ENCODE measurements at places on chromosomes 4 and X.

- DNase-seq, result no peak
These were observed 855 bp downstream of the GPRASP2 start for GRCh38 chrX:102712981-102713625.

GRCh38 chr4:55993994-55994663 lies 45.4 kb downstream of the CEP135 start:
- DNase-seq, result no peak

GRCh38 chrX:119382606-119383005 lies 16.5 kb upstream of the SLC25A43 start:
- no peak for DNase-seq

- no peak for DNase-seq
These were observed 727.6 kb downstream of the TRAM1L1 start for GRCh38 chr4:116357758-116358157.

GRCh38 chr4:88320780-88321373 lies 36.5 kb upstream of the PPM1K start:
- peak; percentile 7 for DNase-seq

DNA sequence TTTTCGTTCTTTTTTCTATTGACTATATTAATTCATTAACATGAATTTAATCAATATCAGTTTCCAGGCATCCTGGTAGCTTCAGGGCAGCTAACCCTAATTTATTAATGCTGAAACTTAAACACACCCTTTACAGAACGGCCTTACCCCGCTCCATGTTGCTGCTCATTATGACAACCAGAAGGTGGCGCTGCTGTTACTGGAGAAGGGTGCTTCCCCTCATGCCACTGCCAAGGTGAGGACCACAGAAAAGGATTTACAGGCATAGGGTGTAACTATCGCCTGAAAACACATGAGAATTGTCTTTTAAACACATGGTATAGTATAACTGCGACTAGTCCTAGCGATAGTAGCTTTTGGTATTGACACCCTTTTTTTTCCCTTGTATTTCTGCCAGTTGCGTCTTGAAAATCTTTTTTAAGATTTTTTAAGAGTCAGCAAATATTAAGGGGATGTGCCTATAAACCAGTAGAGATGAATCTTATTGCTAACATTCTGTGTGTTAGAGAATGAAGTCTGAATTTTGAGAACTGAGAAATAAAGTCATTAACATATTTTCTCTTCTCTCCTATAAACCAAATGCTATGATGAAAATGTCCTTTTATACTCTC lies 229.0 kb downstream of the ANK2 start:
- DNase-seq, result peak; percentile 33

DNA sequence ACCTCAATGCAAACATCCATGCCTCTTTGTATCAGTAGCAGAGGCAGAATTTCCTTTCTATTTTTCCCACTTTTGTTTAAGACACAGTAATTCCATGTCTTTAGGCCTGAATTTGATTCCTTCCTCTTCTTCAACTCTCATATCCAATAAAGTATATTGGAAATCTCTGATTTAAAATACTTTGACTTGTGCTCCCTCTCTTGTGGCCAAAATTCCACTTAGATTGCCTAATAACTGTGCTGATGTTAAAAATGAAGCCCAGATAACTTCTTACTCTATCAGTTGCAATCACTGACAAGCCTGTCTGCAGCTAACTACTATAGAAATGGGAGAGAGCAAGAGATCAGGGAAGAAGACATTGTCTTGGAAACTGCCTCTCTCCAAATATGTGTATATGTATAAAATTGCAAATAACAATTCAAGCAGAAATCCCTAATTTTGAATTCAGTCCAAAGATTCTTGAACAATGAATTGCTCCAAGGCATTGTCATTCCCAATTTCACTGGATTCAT lies 163.5 kb upstream of the SPIN4 start:
- DNase-seq, result no peak

GRCh38 chrX:18810416-18810815 lies 103.0 kb downstream of the PPEF1 start:
- no peak for DNase-seq

GRCh38 chrX:12974305-12974795 lies 560 bp upstream of the TMSB4X start:
- DNase-seq, result no peak

DNA sequence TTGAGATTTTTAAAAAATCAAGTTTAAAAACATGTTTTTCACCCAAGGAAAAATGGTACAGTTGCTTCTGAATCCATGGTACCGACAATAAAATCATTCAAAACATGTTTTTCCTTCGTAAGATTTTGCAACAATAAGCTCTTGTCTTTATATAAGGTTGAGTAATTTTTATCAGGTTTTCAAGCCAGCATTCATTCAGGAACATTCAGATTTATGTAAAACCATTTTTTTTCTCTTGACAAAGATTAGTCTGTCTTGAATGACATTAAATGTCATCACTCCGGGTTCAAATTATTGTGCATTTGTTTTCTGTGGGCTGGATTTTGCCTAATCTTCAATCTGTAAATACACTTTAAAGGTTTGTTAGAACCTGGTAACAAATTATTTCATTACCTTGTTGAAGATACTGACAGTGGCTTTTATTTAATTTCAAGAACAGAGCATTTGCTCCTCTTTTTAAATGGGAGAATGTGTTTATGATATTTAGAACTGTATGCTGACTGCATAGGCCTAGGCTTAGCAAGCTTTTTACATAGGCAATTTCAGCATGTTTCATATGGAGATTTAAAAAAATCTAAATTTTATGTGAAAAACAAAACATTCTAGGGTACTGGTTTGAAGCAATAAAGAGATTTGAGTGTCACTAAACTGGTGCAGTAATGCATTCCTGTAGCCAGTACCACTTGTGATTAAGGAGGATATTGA lies 336.4 kb upstream of the HAND2 start:
- DNase-seq, result no peak

- no peak for DNase-seq
These were observed 272.1 kb downstream of the RPA4 start for GRCh38 chrX:97155816-97156215.

- no peak for DNase-seq
These were observed 8.6 kb upstream of the CCDC110 start for GRCh38 chr4:185480016-185480732.

GRCh38 chr4:47500776-47501175 lies 15.7 kb downstream of the ATP10D start:
- DNase-seq, result no peak

GRCh38 chrX:97158269-97158668 lies 274.6 kb downstream of the RPA4 start:
- no peak for DNase-seq

GRCh38 chr4:105296672-105297071 lies 150.0 kb downstream of the TET2 start:
- DNase-seq, result no peak

- DNase-seq, result no peak
These were observed 9.2 kb upstream of the MAML3 start for GRCh38 chr4:140163029-140163810.

DNA sequence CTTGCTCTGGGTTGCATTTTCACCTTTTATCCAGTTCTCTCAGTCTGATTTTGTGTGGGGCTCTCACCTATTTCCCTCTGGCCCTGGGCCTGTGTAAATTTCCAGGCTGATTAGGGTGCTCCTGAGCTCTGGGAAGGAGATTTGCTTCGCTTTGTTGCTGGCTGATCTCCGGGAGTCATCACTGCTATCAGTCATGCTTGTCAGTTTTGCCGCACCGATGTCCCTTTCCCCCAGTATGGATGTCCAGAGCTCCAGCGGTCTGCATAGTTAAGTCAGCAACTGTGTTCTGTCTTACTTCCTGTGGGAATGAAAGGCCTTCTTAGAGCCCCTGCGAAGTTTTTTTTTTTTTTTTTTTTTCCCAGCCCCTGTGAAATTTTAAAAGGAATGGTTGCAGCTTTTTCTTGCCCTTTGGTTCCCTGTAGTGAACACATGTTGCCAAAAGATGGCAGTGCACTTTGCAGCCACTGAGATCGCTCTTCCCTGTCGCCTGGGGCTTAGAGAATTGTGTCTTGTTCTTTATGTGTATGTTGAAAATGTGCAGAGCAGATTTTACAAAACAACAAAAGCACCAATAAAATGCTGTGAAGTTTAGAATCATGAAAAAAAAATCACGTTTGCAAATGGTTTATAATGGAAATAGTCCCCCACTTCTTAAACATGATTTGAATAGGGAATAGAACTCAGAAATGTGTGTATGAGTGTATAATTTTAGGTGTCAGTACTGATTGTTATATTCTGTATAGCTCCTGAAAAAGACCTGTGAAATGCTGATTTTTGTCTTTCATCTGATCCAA lies 109.1 kb upstream of the SLC4A4 start:
- no peak for DNase-seq

DNA sequence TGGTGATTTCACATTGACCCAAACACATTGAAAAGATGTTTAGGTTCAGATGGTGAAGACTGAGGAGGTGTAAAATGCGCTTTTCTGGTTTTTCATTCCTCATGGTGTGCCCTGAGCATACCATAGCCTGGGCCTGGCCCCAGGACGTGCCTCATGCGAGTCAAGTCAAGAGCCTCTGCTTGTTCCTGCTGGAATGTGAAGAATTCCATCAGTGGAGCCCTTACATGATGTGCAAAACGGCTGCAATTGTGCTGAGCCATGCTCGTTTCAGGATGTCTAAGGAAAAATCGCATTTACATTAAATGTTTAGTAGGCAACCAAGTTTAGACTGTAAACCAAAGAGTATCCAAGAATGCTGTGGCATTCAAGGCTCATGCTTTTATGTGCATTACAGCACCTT lies 34.9 kb downstream of the GYG2 start:
- DNase-seq, result no peak

GRCh38 chr4:165602621-165603020 lies 223.8 kb downstream of the CPE start:
- no peak for DNase-seq

DNA sequence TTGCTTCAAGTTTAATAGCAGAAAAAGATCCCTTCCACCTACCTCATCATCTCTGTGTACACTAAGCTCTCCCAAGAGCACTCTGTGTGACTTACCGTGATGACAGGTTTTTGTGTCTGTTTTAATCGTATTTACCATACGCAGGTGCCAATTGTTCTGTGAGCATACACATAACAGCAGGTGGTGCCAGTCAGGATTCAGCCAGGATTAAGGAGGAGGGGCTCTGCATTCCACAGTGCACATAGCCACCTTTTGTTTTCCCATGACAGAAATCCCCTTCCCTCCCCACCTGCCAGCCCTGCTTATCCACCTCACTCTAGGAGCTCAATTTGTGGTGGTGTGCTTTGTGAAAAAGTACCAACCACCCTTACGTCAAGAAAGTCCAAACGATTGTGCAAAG lies 14.8 kb downstream of the ANK2 start:
- DNase-seq, result no peak

- peak; percentile 16 for DNase-seq
These were observed 105.6 kb downstream of the HNRNPD start for GRCh38 chr4:82268050-82268825.

DNA sequence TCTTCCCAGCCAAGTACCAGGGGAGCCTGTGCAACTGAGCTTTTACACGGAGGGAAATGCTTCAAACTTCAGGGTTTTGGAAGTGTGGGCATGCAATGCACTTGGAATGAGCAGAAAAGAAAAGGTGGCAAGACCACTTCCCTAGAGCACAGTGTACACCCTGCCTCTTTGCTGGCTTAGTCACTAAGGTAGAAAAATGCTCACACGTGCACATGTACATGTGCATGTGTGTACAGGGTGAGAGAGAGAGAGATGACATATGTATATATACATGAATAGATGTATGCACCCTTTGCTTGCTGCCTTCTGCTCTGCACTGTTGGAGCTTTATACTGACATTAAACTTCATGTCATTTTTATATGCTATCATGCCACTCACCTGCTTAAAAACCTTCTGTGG lies 7.9 kb upstream of the KLF3 start:
- DNase-seq, result no peak

GRCh38 chr4:88858752-88859151 lies 161.1 kb upstream of the NAP1L5 start:
- no peak for DNase-seq

GRCh38 chr4:120877021-120877420 lies 45.5 kb downstream of the PRDM5 start:
- no peak for DNase-seq

DNA sequence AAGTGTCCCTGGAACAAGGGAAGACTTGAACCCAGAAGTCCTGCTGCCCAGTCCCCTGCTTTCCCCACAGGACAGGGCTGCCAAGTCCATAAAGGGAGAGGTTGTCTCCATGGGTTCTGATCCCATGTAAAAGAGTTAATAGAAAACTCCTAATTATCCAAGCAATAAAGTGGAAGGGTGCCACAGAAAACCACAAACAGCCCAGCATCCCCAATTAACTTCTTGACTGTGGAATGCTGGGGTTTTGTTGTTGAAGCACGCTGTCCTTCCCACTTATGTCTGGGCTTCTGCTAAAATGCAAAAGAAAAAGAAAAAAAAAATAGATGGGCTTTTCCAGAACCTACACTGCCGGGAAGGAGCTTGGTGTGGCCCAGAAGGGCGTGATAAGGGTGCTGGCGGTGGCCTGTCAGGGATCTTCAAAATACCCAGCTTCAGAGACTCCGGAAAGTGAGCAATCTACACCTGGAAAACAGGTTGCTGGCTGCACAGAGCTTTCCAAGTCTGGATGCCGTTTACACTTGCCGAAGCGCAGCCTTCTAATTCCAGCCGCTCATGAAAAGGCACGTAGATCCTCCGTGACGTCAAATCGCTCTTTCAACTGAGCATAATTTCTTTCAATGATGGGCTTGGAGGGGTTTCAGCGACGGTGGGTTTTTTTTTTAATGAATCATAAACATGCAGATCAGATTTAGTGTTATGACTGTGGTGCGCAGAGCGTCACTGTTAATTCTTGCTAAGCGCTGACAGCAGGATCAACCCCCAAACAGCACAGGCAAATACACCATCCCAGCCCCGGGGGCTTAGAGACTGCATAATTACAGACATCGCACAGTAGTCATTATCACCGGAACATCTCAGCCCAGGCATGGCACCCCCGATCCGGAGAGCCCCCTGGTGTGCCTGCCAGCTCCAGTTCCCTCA lies 197.6 kb downstream of the BCOR start:
- no peak for DNase-seq

DNA sequence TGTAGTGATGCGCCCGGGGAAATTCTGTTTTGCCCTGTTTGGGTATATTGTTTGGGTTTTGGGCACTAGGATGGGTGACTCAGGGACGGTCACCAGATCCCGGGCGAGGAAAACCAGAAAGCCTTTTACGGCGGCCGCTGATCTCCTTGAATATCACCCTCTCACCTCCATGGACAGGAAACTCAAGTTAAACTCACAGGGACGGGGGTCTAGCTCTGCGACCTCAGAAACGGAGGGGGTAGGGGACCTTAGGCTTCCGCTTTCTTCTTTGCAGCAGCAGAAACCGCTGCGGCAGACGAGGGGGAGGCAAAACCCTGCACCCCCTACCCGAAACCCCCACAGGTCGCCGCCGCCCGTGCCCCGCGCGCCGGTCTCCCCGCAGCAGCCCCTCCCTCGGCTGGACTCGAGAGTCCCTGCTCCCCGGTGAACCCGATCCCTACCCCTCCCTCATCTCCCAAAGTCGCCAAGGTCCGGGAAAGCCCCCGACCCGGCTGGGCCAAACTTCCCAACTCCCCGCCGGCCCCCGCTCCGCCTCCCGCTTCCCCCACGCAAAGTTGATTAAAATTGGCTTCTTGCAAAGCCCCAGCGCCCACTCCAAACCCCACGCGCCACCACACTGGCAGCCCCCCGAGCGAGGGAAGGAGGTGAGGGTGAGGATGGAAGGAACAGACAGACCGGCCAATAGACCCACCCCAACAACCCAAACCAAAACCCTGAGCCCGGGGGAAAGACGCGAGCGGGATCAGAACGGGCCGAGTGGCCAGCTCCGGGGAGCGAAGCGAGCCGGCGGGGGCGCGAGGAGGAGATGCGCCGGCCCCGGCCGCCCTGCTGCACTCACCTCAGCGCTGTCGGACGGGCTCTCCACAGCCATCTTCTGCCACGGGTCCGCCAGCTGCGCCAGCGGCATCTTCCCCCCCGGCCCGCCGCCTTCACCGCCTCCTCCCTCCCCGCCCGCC lies 705 bp downstream of the RPS6KA3 start:
- no peak for DNase-seq

GRCh38 chr4:61332693-61333092 lies 132.6 kb downstream of the ADGRL3 start:
- DNase-seq, result no peak
